Epithelial cell of umbilical artery (primary cell): ENCODE measurements at places on chromosomes 12 and 14. TPM values are rescaled to one million over a fixed set of nuclear protein-coding genes. Genes with fewer than 3 reads are reported as not detected.

The SDSL gene
- total RNA-seq = 5.8 and 9.7 TPM in 2 replicates

The PAPOLA gene
- total RNA-seq = 103 and 122 TPM in 2 replicates

The SLC6A13 gene
- total RNA-seq = not detected in 2 replicates

The IFI27 gene
- 748 and 4,526 TPM in 2 replicates for total RNA-seq

The OLR1 gene
- total RNA-seq = not detected in 2 replicates

The PRH2 gene
- not detected in 2 replicates for total RNA-seq

The ZNF10 gene
- total RNA-seq = 3.2 and 5.5 TPM in 2 replicates

The POTEM gene
- total RNA-seq = not detected in 2 replicates

The C12orf50 gene
- total RNA-seq = not detected in 2 replicates

The FAM161B gene
- total RNA-seq = 1.7 and 1.9 TPM in 2 replicates

The SIX4 gene
- 4.4 and 4.9 TPM in 2 replicates for total RNA-seq

The BATF gene
- not detected in 2 replicates for total RNA-seq

The PTCSC3 gene
- not detected in 2 replicates for total RNA-seq

The MMP19 gene
- 0.30 and 0.32 TPM in 2 replicates for total RNA-seq

The BEGAIN gene
- 0.32 and 0.91 TPM in 2 replicates for total RNA-seq

The PAWR gene
- total RNA-seq = 57.8 and 60.0 TPM in 2 replicates

The MIP gene
- not detected in 2 replicates for total RNA-seq

The MIA2 gene
- 12.3 and 14.3 TPM in 2 replicates for total RNA-seq

The KLRC2 gene
- not detected in 2 replicates for total RNA-seq

The CLEC4C gene
- not detected in 2 replicates for total RNA-seq

The BBOF1 gene
- 1.9 and 2.4 TPM in 2 replicates for total RNA-seq

The TAS2R8 gene
- not detected in 2 replicates for total RNA-seq

The SLC39A5 gene
- total RNA-seq = not detected in 2 replicates

The KCNC2 gene
- not detected in 2 replicates for total RNA-seq

The TDRD9 gene
- 1.2 and 1.3 TPM in 2 replicates for total RNA-seq

The RNASE7 gene
- not detected in 2 replicates for total RNA-seq

The CAPRIN2 gene
- total RNA-seq = 24.7 and 32.4 TPM in 2 replicates

The ANKS1B gene
- total RNA-seq = 0.46 TPM in 1 of 2 replicates, not detected in the other

The ARG2 gene
- total RNA-seq = 33.0 and 61.1 TPM in 2 replicates

The ACOT4 gene
- under 0.01 and 0.61 TPM in 2 replicates for total RNA-seq

The LAG3 gene
- total RNA-seq = under 0.01 and 0.15 TPM in 2 replicates

The GLI1 gene
- total RNA-seq = not detected in 2 replicates

The DCN gene
- 8.8 and 47.1 TPM in 2 replicates for total RNA-seq

The RTN1 gene
- 0.61 and 0.65 TPM in 2 replicates for total RNA-seq

The EVL gene
- total RNA-seq = 12.0 and 16.0 TPM in 2 replicates

The CCDC177 gene
- not detected in 2 replicates for total RNA-seq
